ENCODE measurements at places on chromosomes 7 and 10.

DNA sequence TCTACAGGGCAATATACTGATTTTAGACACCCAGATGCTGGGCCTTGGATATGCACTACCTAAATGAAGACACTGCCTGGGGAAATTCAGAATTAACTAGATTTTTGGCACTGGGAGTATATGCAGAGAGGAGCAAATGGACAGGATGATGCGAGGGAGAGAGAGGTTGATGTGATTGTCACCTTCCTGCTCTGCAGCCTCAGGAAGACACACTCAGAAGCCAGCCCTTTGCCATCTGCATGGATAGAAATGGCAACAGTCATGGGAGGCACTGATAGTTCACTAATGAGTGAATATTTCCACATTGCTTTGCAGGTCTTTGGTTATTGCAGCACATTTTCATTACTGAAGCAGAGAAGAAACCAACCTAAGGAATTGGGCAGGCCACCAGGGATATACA is 397.2 kb upstream of the NFE2L3 start:
- H3K4me1 ChIP-seq, result no peaks in the 10 kb centered on the region
- H3K27me3 ChIP-seq, result peaks cover 35% of the 10 kb centered on the region
- no peak overlapping the region for H3K4me3 ChIP-seq

DNA sequence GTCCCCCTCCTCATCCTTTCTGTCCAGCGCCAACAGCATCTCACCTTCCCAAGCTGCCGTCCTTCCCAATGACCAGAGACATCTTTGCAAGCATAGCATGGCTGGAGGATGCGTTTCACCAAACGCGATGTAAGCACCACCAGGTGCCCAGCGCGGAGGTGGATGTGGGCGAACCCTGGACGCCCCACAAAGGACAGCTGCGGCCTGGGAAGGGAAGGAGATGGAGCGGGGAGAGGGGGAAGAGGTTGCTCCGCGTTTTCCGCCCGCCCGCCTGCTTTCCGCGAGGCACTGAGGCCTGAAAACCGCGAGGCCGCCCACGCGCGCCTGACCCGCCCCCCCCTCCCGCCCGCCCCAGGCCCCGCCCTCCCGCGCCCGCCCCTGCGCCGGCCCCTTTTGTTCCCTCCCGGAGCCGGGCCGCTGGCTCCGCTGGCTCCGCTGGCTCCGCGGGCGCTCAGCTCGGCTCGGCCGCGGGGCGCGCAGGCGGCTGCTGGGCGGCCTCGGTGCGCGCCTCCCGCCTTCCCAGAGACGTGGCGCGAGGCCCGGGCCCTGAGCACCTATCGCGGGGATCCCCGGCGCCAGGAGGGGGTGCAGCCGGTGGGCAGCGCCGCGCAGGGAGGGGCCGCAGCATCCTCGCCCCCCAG is at the start of gene CLIP2:
CLIP2 (plus strand) TSS at position 390 of the 641 bp plus-strand sequence. CDS start 28,140 bp downstream, outside the sequence.
- H3K4me1 ChIP-seq, result peaks cover 57% of the 10 kb centered on the region
- H3K36me3 ChIP-seq, result no peaks in the 10 kb centered on the region
- DNase-seq, result peak; percentile 65
- H3K4me3 ChIP-seq, result peak within 1 kb of the TSS; percentile 88
- no peaks in the 10 kb centered on the region for H3K27me3 ChIP-seq

DNA sequence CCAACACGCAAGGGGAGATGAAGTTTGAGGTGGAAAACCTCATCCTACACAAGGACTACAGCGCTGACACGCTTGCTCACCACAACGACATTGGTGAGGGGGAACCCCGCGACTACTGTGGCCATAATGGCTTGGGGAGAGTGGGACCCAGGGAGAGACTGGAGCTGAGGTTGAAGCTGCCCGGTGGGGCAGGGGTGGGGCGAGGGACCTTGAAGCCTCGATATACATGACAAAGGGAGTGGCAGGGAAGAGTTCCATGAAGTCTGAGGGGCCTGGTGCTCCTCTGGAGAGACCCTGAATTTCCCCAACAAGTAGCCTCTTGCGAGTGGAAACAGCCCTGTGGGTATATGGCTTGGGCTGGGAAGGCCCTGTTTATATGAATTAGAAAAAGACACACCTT is 3.1 kb downstream of the PLAU start:
- no peak overlapping the region for H3K27ac ChIP-seq
- H3K4me1 ChIP-seq, result peaks cover 24% of the 10 kb centered on the region
- H3K27me3 ChIP-seq, result peaks cover 24% of the 10 kb centered on the region
- DNase-seq, result no peak
- H3K4me3 ChIP-seq, result no peak overlapping the region

- peaks cover 71% of the 10 kb centered on the region for H3K4me1 ChIP-seq
- H3K27ac ChIP-seq, result no peak overlapping the region
- no peaks in the 10 kb centered on the region for H3K27me3 ChIP-seq
- H3K4me3 ChIP-seq, result no peak overlapping the region
- H3K36me3 ChIP-seq, result no peaks in the 10 kb centered on the region
Measured at GRCh38 chr7:129865093-129865924, 87.5 kb downstream of the UBE2H start.

GRCh38 chr7:103609778-103610177 is 163.8 kb upstream of the SLC26A5 start:
- no peaks in the 10 kb centered on the region for H3K36me3 ChIP-seq
- no peak overlapping the region for H3K27ac ChIP-seq
- H3K27me3 ChIP-seq, result peaks cover 16% of the 10 kb centered on the region

- peaks cover 10% of the 10 kb centered on the region for H3K27me3 ChIP-seq
- H3K36me3 ChIP-seq, result no peaks in the 10 kb centered on the region
- H3K4me1 ChIP-seq, result no peaks in the 10 kb centered on the region
- no peak overlapping the region for H3K27ac ChIP-seq
- H3K4me3 ChIP-seq, result no peak overlapping the region
Measured at GRCh38 chr10:8590518-8590917, 536.0 kb downstream of the GATA3 start.

DNA sequence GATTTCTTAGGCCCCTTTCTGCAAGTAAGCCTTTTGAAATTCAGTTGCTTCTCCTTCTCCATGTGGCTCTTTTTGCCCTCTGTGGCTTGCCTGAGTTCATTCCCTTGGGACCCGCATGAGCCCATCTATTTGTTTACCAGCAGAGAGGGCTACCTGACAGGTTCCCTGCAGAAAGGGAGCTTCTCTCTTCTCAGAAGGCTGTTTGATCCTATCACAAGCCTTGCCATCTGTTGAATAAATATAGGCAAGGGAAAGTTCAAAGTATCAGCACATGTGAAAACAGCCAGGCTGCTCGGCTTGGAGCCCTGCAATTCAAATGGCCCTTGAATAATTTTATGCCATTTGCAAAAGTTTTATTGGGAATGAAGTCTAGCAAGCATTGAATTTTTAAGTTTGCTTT is 720.2 kb upstream of the FZD8 start:
- no peaks in the 10 kb centered on the region for H3K36me3 ChIP-seq
- no peak overlapping the region for H3K4me3 ChIP-seq
- no peak for DNase-seq

GRCh38 chr7:585229-585711 is 65.6 kb upstream of the PDGFA start:
- no peaks in the 10 kb centered on the region for H3K27me3 ChIP-seq
- no peak for DNase-seq
- H3K27ac ChIP-seq, result no peak overlapping the region
- H3K4me1 ChIP-seq, result peaks cover 7% of the 10 kb centered on the region
- no peaks in the 10 kb centered on the region for H3K36me3 ChIP-seq

DNA sequence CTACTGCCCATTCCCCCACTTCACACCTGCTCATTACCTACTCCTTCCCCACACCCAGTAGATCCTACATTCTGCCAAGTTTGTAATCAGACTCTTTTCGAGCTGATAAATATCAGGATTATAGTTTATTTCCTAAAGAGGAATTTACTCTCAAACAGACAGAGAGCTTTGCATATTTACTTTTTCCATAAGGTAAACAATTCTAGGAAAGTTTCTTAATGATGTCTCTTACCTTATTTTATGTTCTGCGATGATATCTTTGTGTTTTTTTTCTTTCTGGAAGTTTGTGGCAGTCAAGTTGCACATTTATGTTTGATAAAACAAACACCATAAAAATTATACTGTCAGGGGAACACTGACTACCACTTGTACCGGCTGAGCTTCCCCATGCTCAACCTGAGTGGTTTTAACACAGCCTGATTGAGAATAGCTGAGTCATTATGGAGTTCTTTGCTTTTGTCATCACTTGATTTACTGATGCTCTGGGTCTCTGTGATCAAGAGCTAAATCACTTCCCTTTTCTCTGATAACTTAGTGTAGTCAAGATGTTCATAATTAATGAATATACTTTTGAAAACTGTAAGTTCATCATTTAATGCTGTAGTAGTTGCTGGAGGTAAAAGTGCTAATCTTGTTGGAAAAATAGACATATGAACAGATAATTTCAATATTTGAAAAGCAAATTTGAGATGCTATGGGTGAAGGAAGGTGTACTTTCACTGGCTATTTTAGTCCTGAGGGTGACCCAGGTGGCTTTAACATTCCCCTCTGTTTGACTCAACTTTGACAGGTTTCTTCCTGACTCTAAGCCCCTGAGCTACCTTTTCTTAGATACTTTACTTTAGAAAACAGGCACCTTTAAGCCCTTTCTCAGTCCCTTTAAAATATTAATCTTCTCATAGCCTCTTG is 1034.5 kb upstream of the LRRTM3 start:
- H3K27me3 ChIP-seq, result no peaks in the 10 kb centered on the region
- no peak for DNase-seq
- no peak overlapping the region for H3K4me3 ChIP-seq
- no peaks in the 10 kb centered on the region for H3K4me1 ChIP-seq

DNA sequence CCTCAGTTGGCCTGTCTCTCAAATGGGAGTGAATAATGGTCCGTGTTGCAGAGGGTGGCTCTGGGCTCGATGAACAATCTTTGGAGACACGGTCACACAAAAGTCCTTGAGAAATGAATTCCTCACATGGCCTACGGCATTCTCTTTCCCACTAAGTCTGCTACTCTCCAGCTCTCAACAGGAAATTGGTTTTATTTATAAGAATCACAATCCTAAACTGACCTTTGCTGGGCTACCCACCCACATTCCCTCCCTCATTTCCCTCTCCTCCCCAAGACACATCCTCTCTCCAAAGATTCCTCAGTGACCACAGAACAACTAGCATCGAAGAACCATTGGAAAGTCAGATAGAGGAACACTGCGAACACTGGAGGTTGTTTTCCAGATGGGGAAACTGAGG is 4.7 kb downstream of the AFAP1L2 start:
- H3K27ac ChIP-seq, result no peak overlapping the region
- DNase-seq, result no peak
- peaks cover 9% of the 10 kb centered on the region for H3K4me1 ChIP-seq
- H3K4me3 ChIP-seq, result no peak overlapping the region

DNA sequence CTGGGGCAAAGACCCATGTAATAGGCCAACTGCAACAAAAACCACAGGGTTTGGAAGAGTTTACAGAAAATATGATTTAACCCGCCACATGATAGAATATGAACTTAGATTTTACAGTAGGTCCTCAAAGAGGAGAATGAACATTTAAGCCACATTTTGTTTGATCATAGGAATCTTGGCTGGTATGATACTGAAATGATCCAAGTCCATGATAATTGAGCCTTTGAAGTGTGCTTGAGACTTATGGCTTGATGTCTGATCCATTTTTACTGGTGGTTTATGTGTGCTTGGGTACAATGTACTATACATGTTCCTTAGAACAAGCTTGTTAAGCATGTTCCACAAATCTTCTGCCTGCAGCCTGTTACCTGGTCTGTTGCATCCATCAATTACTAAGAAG is 41.8 kb upstream of the PDSS1 start:
- no peaks in the 10 kb centered on the region for H3K36me3 ChIP-seq
- no peak overlapping the region for H3K27ac ChIP-seq
- H3K27me3 ChIP-seq, result peaks cover 26% of the 10 kb centered on the region
- no peaks in the 10 kb centered on the region for H3K4me1 ChIP-seq

- H3K36me3 ChIP-seq, result no peaks in the 10 kb centered on the region
- H3K4me3 ChIP-seq, result no peak overlapping the region
- H3K27me3 ChIP-seq, result peaks cover 67% of the 10 kb centered on the region
- H3K27ac ChIP-seq, result no peak overlapping the region
- peaks cover 5% of the 10 kb centered on the region for H3K4me1 ChIP-seq
Measured at GRCh38 chr10:97075961-97076525, 109.7 kb downstream of the SLIT1 start.

DNA sequence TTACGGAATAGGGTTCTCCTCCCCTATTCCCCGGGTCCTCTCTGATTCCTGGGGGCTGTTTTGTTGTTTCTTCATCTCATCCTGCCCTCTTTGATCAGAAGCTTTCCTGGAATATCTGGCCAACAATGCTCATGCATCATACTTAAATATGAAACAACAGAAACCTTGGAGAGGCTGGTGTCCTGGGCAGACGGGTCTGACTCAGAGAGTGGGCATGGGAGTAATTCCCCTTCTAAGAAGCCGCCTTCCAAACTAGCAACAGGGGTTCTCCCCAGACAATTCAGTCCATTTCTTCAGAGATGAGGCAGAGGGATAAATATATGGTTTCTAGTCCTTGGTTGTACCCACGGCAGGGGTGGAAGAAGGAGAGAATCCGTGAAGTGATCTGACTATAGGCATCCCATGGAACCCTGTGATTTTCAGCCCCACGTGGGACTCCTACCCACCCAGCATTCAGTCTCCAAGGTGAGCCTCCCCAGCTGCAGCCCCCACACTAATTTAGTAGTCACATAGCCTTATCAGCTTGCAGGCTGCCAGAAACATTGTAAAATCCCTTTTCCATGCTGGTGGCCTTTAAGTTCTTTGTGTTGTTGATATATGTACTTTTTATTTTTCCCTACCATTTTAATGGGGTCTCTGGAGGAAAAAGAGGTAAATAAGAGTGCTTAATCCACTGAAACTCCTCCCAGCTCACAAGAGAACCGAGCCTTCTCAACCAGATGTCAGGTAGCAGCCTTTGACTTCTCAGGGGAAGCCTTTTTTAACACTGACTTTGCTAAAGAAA is 119.2 kb downstream of the SFMBT2 start:
- DNase-seq, result no peak
- no peaks in the 10 kb centered on the region for H3K27me3 ChIP-seq
- H3K4me3 ChIP-seq, result no peak overlapping the region
- no peak overlapping the region for H3K27ac ChIP-seq
- H3K36me3 ChIP-seq, result no peaks in the 10 kb centered on the region

GRCh38 chr10:33193701-33194521 is 140.6 kb downstream of the NRP1 start:
- no peak overlapping the region for H3K4me3 ChIP-seq
- no peak overlapping the region for H3K27ac ChIP-seq
- no peaks in the 10 kb centered on the region for H3K4me1 ChIP-seq
- peaks cover 10% of the 10 kb centered on the region for H3K27me3 ChIP-seq
- DNase-seq, result no peak

DNA sequence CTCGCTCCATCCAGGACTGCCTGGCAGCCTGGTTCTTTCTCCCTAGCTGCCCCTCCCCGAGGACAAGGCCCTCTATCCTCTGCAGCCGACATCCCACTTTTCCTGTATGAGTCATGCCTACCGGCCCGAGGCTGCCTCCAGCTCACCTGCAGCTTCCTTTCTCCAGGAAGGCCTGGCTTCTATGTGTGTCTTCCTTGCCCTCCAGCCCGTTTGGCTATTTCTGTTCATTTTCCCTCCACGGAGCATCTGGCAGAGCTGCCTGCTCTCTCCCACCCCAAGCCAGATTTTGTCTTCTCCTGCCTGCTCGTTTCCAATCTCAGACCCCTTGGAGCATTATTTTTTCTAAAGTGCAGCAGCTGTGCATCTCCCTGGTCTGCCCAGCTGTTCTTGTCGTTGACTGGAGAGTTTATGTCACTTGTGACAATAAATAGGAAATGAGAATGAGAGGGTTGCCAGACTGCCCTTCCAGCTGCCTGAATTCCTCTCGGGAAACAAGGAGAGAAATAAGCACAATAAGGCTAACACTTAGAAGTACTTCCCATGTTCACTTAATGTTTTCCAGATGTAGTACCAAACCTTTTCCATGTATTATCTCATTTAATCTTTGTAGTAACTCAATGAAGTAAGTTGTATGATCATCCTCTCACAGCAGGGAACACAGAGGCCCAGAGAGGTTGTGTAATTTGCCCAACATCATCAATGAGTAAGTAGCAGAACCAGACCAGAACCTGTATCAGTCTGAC is 19.7 kb downstream of the UBTD1 start:
- H3K36me3 ChIP-seq, result no peaks in the 10 kb centered on the region
- no peak overlapping the region for H3K4me3 ChIP-seq
- H3K27me3 ChIP-seq, result peaks cover 9% of the 10 kb centered on the region
- no peak for DNase-seq

Measured in naive B cell (primary cell).